Activated CD4-positive, alpha-beta memory T cell treated with anti-CD3 and anti-CD28 coated beads, Interleukin-2, amount 10 ng/mL, durations not matched to agents 7 days and 5 days (primary cell): ENCODE measurements at places on chromosomes 6 and 20. TPM values are rescaled to one million over a fixed set of nuclear protein-coding genes. Genes with fewer than 3 reads are reported as not detected.

GRCh38 chr6:122568797-122569221 is 41.4 kb upstream of the PKIB start:
- DNase-seq, result no peak

- DNase-seq, result no peak
Measured at GRCh38 chr6:12297363-12298016, 7.3 kb downstream of the EDN1 start.

- DNase-seq, result no peak
Measured at GRCh38 chr6:142926177-142926493, 18.8 kb downstream of the HIVEP2 start.

GRCh38 chr6:44456070-44456965 is 68.8 kb downstream of the CDC5L start:
- peak; percentile 49 for DNase-seq

DNA sequence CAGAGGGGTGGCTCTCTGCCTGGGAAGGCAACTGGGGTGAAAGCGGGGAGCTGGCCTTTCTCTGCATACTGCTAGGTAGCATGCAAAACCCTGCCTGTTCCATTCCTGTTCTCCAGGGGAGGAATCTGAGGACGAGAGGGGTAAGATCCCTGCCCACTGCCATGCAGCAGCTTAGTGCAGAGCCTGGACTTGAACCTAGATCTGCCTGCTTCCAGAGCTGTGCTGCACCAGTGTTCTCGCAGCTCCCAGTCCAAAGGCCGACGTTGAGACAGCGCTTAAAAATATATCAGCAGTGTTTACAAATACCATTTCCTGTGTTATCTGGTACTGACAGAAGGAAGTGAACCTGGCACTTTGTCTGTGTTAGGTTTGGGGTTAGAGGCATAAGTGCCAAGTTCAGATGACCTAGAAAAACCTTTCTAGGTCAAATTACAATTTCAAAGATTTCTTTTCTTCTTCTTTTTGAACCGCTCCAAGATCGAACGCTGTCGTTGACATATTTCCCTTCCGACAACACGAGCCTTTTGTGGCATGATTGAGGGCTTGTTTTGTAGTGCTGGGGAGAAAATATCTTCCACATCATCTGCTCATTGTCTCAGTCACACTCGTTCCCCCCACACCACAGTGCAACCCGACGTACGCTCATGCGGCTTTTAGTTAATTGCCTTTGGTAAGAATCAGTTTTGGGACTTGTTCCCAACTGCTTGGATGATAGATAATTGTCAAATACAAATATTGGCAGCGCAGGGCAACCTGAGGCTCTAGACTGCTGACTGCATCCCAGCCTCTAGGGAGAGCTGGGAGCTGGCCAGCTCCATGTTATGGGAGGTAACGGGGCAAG is 44.6 kb downstream of the TOX2 start:
- DNase-seq, result peak; percentile 32

GRCh38 chr6:54013966-54014365 is 97.3 kb upstream of the MLIP start:
- no peak for DNase-seq

- no peak for DNase-seq
Measured at GRCh38 chr6:46465294-46466165, 25.7 kb downstream of the RCAN2 start.

DNA sequence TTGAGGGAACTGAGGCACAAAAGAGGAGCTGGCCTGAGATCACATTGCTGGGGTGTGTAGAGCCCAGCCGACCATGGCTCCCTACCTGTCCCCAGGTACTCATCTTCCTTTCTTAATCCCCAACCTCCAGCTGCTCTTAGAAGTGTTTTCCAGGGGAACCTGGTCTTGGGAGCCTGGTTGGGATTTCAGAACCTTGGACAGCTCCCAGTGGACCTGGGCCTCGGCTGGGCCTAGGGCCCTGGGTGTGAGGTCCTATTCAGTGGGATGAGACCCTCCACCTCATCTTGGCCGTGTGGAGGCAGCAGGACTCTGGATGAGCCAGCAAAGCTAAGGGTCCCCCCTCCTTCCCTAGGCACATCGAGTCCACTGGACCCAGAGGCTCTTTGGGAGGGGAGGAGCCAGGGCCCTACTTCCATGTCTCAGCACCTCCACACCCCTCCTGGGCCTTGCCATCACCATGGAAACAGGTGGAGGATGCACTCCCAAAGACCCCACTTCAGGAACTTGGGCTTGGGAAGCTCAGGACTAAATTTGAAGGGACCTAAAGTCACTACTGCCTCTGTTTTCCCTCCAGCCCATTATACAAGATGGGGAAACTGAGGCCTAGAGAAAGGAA is 38.5 kb downstream of the DLGAP4 start:
- DNase-seq, result peak; percentile 38

TMC2 gene
- not detected for total RNA-seq

ADIG gene
- total RNA-seq, result not detected

CTCFL gene
- total RNA-seq, result not detected

ADGRF1 gene
- total RNA-seq, result not detected

GTSF1L gene
- not detected for total RNA-seq

SLC26A8 gene
- not detected for total RNA-seq

NOX3 gene
- total RNA-seq, result not detected

C6orf47 gene
- 26.7 TPM for total RNA-seq

BPIFB4 gene
- not detected for total RNA-seq

MEI4 gene
- total RNA-seq, result not detected

HLA-DRA gene
- 204 TPM for total RNA-seq

NKX2-4 gene
- total RNA-seq, result not detected

DUSP15 gene
- total RNA-seq, result not detected

MROH8 gene
- total RNA-seq, result 1.7 TPM

DYNLT1 gene
- total RNA-seq, result 130 TPM

HLA-DMB gene
- 20.0 TPM for total RNA-seq

RPS6KA2 gene
- total RNA-seq, result 6.5 TPM
